ENCODE measurements at places on chromosomes 3 and 15.

DNA sequence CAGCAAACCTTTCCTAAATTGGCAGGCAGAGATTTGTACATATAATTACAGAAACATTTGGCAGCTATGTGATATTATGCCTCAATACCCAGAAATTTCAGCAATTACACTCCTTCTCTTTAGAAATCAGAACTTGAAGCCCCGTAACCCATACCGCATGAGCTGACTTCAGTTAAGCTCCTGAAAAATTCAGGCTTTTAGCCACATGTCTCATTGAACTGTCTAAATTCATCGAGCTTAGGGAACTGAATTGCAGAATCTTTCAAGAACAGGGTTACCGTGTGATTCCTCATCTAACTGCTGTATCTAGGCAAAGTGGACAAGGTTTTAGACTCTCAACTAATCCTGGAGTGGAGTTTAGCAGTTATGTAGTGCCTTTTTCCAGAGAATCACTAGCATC is 333.0 kb downstream of the EPHA3 start:
- DNase-seq: no peak

DNA sequence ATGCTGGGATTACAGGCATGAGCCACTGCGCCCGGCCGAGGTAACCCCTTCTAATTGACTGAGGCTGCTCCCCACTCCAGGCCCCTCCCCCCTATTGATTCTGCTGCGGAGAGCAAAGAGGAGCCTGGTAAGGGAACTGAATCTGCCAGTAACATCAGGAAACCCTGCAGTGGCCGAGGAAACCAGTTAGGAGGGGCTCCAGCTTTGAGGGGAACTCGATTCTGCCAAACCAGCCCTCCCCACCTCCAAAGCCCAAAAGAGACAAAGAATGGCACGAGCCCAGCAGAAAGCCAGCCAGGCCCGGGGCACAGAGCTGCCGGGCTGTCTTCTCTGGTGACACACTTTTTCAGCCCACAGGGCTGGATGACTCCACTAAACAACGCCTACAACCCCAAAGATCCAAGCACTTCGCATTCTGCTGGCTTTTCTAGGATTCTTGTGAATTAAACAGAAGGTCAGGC is 15.0 kb upstream of the ACAD9 start:
- no peak for DNase-seq

GRCh38 chr3:117473981-117474538 is 764.5 kb downstream of the TUSC7 start:
- DNase-seq: no peak

DNA sequence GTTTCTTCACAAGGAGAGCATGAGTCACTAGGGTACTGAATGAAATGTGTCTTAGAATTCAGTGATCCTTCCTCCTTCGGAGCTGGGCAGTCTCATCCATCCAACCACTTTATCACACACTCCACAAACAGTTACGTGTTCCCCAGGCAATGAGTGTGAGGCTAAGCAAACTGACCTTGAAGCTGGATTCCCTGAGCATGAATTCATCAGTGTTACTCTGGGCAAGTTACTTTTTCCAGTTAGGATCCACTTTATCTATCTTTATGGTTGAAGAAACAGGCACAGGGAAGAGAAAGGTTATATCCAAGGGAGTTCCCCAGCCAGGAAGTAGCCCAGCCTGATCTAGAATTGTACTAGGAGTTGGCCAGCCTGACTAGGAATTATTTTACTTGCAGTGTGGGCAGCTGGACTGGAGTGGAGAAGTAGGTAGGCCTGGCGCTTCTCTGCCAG is 17.1 kb upstream of the GCNT3 start:
- no peak for DNase-seq

DNA sequence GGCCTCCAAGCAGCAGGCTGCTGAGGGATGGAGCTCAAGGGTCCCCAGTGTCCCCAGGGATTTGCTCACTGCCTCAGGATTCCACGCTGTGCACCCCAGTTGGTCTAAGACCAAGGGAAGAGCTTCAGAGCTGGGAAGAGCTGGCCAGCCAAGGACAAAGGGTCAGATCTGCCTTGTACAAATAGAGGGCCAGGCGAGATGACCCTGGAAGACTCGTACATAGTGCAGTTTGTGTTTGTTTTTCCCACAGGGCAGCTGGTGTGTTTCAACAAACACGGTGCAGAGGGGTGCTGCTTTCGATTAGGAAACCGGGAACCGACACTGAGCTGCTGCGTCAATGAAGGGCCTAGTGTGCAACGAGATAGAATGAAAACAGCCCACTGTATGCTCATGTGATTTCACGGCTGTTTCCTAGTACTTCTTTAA is 56.1 kb upstream of the TRPM1 start:
- DNase-seq: no peak

GRCh38 chr3:100046986-100047385 is 67.3 kb downstream of the FILIP1L start:
- no peak for DNase-seq

GRCh38 chr3:130529486-130530215 is 12.7 kb downstream of the COL6A6 start:
- DNase-seq: no peak

GRCh38 chr3:184812662-184813042 is 686 bp downstream of the VPS8 start:
- DNase-seq: peak; percentile 10

GRCh38 chr3:143697975-143698374 is 150.3 kb downstream of the SLC9A9 start:
- no peak for DNase-seq

DNA sequence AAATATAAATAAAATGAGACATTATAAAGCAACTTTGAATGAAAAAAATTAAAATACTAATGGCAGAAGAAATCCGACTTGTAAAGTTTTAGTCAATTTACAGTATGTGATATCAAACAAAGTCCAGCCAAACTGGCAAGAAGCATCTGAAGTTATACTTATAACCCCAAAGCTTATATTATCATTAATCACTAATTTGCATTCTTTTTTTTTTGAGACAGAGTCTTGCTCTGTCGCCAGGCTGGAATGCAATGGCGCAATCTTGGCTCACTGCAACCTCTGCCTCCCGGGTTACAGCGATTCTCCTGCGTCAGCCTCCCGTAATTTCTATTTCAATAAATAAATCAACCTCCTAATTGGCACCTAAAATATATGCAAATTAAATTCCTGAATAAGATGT is 80.1 kb downstream of the AQR start:
- DNase-seq: no peak

DNA sequence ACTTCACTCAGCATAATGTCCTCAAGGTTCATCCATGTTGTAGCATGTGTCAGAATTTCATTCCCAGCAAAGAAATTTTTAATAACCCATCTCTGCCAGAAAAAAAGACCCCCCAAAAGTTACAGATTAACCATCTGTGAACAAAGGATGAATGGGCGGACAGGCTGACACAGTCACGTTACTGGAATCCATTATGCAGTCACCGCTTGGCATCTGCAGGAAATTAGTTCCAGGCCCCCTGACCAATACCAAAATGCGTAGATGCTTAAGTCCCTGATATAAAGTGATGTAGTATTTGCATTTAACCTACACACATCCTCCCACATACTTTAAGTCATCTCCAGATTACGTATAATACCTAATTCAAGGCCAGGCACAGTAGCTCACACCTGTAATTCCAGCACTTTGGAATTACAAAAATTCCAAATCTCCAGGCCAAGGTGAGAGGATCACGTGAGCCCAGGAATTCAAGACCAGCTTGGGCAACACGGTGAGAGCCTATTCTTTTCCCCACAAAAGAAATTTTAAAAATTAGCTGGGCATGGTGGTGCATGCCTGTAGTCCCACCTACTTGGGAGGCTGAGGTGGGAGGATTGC is 1.5 kb upstream of the SLC12A8 start:
- no peak for DNase-seq

DNA sequence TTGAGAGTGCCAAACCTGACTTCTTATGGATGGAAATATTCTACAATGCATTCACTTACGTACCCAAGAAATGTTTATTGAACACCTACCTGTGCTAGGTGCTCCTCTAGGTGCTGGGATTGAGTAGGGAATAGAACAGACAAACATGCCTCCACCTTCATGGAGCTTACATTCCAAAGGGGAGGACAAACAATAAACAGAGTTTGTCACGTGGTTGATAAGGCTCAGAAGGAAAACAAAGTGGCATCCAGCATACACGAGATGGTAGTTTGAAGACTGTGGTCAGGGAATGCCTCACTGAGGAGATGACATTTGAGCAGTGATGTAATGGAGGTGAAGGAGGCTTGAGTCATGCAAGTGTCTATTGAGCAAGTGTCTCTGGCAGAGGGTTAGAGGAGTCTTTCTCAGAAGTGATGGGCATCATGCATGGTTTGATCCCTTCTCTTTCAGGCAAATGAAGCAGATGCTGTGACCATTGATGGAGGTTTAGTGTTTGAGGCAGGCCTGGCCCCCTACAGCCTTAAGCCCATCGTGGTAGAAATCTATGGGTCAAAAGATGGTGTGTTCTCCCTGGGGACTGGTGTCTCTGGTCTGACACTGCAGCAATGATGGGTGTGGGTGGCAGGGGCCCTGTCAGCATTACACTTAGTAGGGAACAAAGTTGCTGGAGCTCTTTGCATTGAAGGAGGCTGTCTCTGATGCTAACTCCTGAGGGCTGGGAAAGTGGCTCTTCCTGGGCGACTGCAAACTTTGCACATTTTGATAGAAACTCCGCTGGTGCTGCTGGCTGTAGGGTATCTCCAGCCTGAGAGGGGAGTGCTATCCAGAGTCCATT is 29.7 kb upstream of the TOPBP1 start:
- no peak for DNase-seq

- DNase-seq: no peak
Observed at GRCh38 chr3:94301366-94301765, 238.5 kb downstream of the NSUN3 start.

DNA sequence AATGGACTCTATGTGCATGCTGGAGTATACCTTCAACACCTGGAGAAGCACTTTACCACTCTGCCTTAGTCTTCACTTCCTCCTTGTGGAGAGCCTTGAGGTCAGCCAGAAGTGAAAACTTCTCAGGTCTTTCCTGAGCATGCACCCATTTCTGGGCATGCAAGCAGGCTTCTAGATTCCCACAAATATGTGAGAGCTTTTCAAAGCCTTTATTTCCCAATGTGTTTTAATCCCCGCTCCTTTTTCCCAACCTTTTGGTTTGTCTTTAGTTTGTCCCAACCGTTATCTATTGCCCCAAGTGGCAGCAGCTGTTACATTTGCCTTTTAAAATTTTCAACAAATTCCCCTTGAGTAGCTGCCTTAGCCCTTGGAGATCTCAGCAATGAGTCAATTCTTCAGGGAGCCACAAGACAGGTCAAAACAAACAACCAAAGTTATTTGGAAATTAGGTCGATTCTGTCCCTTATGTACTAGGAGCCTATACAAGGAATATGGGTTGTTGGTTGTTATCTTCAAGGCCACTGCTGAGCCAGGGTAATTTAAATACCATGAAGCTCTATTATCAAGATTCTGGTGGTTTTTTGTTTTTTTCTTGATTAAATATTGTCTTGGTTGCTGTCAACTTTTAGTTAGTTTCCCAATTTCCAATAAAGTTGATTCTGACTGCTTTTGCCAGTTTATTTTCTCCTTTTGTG is 44.4 kb downstream of the LSM3 start:
- DNase-seq: no peak

- DNase-seq: no peak
Observed at GRCh38 chr3:55541456-55541855, 54.4 kb upstream of the WNT5A start.

DNA sequence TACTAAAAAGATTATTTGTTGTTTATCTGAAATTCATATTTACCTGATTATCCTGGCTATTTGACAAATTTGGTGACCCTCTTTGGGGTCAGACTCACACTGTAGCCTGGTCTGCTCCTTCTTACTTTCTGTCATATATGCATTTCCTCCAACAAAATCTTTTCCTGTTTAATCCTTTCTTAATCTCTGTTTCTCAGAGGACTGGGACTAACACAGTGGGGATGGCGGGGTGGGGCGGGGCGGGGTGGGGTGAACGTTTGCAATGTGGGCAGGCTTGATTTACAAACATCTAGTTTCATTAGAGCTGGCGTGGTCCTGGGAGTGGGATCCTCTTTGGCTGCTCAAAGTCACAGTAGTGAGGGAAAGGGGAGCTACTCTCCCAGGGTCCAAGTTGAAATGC is 35.3 kb upstream of the CDCP1 start:
- no peak for DNase-seq

- no peak for DNase-seq
Observed at GRCh38 chr3:135172191-135172869, 377.3 kb downstream of the EPHB1 start.

- DNase-seq: no peak
Observed at GRCh38 chr15:65837301-65838294, 31.7 kb upstream of the RAB11A start.

- DNase-seq: no peak
Observed at GRCh38 chr3:102353805-102354204, 81.0 kb upstream of the ZPLD1 start.

DNA sequence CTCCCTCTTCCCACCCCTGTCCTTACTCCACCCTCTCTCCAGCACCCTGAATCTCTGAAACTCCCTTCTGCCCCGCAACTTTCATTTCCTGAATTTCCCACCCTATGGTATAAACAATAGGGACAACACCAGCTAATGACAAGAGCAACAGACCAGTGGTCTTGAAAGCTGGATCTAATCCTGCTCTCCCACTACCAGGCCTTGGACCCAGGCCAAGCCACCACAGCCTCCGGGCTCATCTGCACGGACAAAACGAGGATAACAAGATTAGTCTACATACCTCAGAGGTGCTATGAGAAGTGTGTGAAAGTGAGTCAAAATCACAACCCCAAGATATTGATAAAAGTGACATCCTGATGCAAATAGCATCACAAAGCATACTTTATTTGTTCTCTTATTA is 128.6 kb downstream of the ERC2 start:
- no peak for DNase-seq

- DNase-seq: no peak
Observed at GRCh38 chr15:83230242-83230641, 22.6 kb upstream of the HDGFL3 start.

- no peak for DNase-seq
Observed at GRCh38 chr3:56837196-56837955, 35.6 kb upstream of the ARHGEF3 start.

DNA sequence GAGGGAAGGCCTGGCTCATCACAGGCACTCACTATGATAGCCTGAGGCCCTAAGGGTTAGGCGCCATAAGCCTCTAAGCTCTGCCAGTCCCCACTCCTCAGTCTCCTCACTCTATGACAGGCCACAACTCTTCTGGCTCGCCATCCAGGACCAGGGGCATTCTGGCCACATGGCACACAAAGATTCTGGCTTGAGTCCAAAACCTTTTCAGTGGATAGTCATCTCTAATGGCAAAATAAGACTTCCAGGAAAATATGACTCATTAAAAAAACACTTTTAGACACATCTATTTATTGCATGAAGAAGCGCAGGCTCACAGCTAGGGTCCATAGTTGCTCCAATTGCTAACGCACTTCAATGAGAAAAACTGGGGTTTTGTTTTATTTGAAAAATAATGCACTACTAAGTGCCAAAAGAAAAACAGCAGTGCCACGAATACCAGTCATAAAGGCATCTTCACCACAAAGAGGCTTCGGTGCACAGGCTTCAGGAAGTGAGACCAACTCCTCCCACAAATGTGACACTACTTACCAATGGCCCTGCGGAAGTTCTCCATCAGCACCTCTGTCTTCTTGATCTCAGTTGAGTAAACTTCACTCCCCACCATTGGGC is 11.1 kb downstream of the RUVBL1 start:
- DNase-seq: no peak

Measured in activated naive CD4-positive, alpha-beta T cell (primary cell).